ENCODE measurements at places on chromosomes 4 and X.
A peak's percentile ranks its signal among the peaks of the same experiment; 100 is the strongest.

GRCh38 chr4:152515678-152516077 is 20.2 kb downstream of the FBXW7 start:
- DNase-seq, result no peak

- DNase-seq, result no peak
Measured at GRCh38 chrX:119647552-119648420, 41.6 kb upstream of the NKRF start.

DNA sequence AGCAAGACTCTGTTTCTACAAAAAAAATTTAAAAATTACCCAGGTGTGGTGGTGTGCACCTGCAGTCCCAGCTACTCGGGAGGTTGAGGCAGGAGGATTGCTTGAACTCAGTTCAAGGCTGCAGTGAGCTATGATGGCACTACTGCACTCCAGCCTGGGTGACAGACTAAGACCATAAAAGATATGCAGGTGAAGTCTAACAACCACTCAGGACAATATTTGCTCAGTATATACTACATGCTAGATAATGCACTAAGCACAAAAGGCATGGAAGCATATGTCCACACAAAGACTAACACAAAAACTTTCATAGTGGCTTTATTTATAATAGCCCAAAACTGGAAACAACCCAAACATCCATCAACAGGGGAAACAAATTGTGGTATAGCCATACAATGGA is 57.7 kb upstream of the TXK start:
- DNase-seq, result no peak

DNA sequence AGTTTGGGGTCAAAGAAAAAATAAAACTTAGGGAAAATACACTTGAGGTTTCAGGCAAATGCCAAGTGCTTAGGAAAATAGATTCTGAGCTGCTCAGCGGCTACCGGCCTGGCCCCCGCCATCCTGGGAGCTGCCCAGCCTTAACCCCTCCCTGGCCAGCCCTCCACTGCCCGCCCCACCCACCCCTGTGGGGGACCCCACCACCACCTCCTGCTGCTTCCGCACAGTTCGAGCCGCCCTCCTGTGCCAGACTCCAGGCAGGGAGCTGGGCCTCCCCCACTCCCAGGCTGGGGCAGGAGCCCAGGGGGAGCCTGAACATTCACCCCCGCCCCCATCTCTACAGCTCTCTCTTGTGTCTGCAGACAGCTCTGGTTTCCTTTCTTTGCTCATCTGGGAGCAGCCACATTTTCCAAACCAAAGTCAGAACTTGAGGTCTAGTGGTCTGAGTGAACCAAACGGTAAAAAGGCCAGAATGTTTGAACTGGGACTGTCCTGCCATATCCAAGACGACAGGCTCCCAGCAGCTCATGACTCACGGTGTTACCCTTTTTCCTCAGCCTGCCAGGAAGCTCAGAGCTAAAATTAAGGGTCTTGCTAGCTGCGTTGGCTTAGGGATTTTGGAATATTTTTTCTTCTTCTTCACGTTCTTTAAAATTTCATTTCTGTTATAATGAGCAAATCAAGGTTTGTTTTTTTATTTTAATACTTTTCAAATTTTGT is 4.7 kb upstream of the FGFR3 start:
- DNase-seq, result no peak

- no peak for DNase-seq
Measured at GRCh38 chrX:120452131-120452530, 17.0 kb downstream of the LAMP2 start.

GRCh38 chr4:86223472-86223871 is 136.4 kb downstream of the MAPK10 start:
- peak; percentile 79 for DNase-seq

- DNase-seq, result peak; percentile 72
Measured at GRCh38 chr4:38860788-38861424, 4.3 kb upstream of the TLR6 start.

- DNase-seq, result no peak
Measured at GRCh38 chr4:54823616-54824015, 165.9 kb downstream of the KIT start.

GRCh38 chr4:157222771-157223160 is 2.2 kb downstream of the GRIA2 start:
- no peak for DNase-seq

- peak; percentile 51 for DNase-seq
Measured at GRCh38 chr4:4574792-4575191, 32.9 kb upstream of the STX18 start.

DNA sequence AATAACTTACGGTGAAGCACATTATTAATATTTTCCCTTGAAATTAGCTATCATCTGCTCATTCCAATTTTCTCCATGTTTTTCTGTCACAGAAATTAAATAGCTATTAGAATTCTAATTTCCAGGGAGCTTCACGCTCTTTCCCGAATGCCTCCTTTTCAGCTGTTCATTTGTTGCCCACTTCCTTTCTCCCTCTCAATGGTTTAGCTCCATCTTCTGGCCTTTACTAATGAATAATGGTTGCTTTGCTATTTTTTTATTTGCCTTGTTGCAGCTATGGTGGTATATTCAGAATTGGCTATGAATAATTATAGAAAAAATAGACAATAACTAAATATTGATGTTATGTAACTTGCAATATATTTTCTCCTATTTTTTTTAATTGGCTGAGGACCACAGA is 70.5 kb downstream of the GRIA2 start:
- no peak for DNase-seq

- no peak for DNase-seq
Measured at GRCh38 chr4:75848891-75849290, 53.4 kb downstream of the PPEF2 start.

GRCh38 chr4:78691971-78692821 is 84.0 kb upstream of the BMP2K start:
- DNase-seq, result no peak

- DNase-seq, result no peak
Measured at GRCh38 chr4:90970021-90970420, 842.8 kb downstream of the CCSER1 start.

DNA sequence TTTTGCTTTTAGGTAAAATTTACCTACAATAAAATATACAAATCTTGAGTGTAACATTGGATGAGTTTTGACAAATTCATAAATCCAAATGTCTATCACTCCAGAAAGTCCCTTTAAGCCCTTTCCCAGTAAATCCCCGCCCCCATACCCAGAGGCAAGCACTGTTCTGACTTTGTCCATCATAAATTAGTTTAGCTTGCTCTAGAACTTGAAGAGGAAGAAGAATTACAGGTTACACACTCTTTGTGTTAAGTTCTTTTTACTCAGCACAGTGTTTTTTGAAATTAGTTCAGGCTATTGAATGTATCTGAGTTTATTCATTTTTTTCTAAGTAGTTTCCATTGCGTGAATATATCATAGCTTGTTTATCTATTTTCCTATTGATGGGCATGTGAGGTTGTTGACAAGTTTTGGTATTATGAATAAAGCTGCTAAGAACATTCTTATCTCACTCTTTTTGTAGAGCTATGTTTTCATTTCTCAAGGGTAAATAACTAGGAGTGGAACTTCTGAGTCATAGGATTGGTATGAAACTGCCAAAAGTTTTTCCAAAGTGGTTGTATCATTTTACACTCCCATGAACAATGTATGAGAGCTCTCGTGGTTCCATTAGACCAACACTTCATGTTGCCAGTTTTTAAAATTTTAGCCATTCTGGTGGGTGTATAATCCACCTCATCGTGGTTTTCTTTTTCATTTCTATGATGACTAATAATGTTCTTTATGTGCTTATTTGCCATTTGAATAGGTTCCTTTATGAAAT is 22.4 kb upstream of the HPSE start:
- DNase-seq, result no peak

- DNase-seq, result no peak
Measured at GRCh38 chr4:158624889-158625478, 46.7 kb downstream of the C4orf46 start.

- no peak for DNase-seq
Measured at GRCh38 chrX:133606990-133607389, 191.7 kb upstream of the GPC4 start.

DNA sequence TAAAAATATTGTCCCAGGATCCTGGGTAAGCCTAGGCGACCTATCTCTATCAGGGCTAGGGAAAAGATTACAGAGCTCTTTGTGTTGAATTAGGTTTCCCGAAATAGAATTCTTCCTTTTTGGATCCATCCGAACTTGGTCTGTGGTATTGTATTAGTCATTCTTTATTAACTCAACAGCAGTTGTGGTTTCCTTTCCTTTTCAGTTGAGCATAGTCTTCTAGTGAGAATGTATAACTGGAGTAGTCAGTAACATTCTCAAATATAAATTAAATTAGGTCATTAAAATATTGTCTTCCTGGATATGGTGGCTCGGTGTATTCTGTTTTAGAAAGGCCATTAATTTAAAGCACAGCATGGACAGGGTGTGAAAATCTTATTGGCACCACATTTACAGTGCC is 520.4 kb downstream of the NLGN4X start:
- no peak for DNase-seq

DNA sequence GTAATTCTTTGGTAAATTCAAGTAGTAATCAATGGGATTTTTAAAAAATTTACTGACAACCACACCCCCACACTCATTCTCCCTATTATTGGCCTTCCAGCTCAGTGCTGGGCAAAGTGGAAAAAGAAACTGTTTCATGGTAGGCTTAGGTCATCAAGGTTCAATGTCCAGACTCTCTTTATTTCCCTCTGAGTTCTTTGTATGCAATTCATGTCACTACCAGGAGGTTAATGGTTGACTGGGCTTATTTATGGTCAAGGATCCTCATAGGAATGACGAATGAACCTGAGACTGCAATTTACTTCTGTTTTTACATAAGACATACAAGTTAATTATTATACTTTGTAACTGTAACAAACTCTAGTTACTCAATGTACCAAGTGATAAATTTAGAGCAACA is 403.2 kb downstream of the KLHL13 start:
- DNase-seq, result no peak

DNA sequence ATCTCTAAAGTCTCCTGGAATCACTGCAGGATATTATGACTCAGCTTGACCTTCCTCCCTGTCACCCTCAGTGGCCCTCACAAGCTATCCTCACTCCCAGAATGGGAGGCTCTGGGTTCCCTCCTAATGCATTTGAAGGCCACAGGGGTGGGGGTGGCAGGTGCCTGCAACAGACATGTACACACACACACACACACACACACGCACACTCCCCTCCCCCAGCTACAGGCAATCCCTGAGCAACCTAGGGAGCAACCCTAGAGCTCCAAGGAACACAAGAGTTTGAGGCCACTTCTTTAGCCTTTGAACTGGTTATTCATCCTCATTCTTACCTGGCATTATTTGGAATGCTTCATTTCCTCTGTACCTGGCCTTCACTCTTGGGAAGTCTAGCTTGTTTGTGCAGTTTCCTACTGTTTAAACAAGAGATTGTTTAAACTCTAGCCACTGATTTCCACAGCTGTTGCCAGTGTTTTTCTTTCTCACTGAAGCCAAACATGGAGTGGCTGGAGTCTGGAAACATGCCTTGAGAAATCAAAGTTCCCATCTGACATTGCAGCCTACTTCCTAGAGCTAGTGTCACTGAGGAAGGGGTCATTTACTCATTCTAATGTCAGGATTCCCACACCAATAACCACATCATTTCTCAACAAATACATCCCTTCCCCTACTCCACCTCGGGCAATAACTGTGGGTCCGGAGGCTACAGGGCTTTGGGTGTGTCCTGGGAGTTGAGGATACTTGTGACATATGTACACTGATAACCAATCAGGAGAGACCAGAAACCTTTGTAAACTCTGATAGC is 37.7 kb downstream of the MAOA start:
- DNase-seq, result no peak

DNA sequence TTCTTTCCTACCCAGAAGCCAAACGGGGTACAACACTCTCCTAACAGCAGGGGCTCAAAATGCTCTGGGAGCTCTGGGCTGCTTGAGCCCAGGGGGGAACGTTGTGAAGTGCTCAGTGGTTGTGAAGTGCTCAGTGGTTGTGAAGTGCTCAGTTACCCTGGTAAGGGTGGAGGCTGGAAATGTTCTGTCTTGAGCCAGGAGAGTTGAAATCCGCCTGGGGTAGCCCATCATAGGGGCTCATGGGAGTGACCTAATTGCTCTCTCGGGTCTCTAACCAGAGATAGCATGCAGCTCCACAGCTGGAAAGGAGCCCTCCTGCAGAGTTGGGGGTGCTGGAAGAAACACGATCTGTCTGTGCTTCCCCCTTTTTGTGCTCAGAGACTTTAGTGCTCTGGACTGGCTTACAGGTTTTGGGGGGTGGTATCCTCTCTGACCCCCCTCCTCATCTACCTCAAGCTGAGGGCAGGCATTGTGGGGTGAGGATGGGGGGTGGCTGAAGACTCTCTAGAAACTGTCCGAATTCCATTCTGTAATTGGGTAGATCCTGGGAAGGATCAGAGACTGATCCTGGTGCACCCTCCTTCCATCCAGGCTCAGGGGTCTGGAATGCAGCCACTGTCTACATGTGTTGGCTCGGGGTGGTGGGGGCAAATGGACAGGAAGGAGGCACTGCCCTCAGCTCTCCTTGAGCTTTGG is 2.7 kb downstream of the EFNB1 start:
- peak; percentile 40 for DNase-seq

- DNase-seq, result no peak
Measured at GRCh38 chr4:134591326-134591725, 389.7 kb upstream of the PABPC4L start.

GRCh38 chr4:175813821-175814220 is 1.8 kb upstream of the GPM6A start:
- no peak for DNase-seq

DNA sequence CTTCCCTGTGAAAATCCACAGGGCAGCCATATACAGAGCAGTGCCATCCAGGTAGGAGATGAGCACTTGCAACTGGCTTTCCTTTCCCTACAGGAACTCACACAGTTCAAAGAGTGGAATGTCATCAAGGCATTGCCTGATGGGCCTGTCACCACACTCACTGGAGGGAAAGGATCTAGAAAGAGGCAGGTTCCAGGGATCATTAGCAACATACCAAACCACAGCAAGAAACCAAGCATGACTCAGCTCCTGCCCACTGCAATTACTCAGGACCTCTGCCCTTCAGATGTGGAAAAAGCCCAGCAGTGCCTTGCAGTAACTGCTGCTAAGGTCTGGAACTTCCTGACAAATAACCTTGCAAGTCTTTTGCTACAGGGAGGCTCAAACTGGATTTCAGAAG is 101.2 kb downstream of the ZNF674 start:
- DNase-seq, result no peak
